ENCODE measurements at places on chromosomes 7 and 10.

- DNase-seq: no peak
Observed at GRCh38 chr7:96861-97260, 95.5 kb upstream of the FAM20C start.

DNA sequence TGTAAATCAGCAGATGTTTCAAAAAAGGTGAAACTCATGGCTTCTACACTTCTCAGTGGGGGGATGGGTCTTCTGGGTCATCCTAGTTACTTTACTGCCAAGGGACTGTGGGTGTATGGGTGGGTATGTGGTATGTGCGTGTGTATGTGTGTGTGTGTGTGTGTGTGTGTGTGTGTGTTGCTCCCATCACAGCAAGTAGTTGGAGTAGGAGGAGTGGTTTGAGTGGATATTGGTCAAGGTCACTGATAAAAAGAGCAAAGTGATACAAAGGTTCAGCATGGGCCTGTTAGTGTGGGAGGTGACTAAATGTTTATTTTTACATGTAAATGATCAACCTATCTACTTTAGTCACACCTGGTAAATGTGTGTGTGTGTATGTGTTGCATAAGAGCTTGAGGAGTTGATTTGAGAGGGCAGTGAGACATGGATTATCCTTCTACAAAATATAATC lies 11.8 kb upstream of the COBL start:
- no peak for DNase-seq

GRCh38 chr7:31049005-31049765 lies 2.9 kb upstream of the ADCYAP1R1 start:
- no peak for DNase-seq

GRCh38 chr7:7803715-7804178 lies 85.3 kb upstream of the RPA3 start:
- DNase-seq: no peak

DNA sequence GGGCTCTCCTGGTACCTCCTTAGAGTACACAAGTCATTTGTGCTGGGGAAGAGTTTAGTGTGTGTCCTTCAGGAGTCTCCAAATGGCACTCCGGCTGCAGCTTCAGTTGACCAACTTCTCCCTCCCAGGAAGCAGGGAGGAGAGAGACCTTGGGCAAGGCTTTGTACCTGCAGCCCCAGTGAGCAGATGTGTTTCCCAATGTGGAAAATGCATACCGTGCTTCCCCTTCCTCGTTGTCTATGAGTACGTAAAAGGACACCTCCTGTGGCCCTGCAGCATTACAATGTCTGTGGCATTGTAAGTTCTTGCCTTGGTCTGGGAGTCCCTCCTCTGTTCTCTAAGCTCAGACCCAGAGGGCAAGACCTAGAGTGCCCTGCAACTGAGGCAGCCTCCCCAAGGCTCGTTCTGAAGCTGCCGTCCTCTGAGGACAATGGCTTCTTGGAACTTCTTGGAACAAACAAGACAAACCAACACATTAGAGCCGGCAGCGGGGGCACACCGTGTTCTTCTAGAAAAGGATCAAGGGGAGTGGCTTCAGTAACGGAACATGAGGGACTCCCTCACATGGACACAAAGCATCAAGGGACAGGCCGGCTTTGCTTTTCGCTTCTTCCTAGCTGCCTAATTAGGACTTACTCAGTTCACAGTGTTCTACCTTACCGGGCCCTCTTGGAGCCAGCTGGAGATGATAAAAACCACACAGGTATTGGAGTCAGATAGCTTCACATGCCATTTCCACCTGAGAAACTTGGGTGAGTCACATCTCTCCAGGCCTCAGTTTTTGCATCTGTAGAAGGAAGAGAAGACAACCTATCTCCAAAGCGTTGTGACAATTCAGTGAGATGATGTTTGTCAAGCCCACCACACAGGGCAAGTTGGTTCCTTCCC lies 20.9 kb upstream of the PPA1 start:
- DNase-seq: no peak

- no peak for DNase-seq
Observed at GRCh38 chr10:17805330-17805729, 3.8 kb upstream of the MRC1 start.

GRCh38 chr7:51035716-51036115 lies 253.0 kb upstream of the GRB10 start:
- DNase-seq: no peak

- no peak for DNase-seq
Observed at GRCh38 chr7:40133561-40134427, 628 bp downstream of the MPLKIP start.

DNA sequence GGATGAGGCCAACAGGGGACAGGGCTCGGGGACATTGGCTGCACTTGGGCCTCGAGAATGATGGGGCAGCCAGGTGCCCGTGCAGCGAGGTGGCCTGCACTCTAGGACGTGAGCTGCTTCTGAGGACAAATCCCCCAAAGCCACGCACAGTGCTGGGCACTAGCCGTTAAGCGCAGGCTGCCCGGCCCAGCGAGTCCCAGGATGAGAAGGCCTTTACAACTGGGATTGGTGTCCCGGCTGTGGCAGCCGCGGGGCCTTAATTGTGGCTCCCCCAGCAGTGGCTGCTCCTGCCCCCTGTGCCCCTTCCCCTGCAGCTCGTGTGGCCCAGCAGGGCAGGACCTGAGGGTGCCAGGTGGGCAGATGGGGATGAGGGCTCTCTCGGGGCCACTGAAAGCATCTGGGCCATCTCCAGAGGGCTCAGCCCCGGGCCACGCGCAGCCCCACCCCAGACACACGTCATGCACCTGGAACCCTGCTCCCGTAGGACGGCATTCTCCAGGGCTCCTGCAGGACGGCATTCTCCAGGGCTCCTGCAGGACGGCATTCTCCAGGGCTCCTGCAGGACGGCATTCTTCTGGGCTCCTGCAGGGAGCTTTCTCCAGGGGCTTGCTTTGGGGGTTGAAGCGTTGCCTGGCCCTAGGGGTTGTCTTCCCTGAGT lies 6.6 kb downstream of the PWWP2B start:
- no peak for DNase-seq

GRCh38 chr10:67433276-67433675 lies 262.7 kb downstream of the CTNNA3 start:
- no peak for DNase-seq

- DNase-seq: no peak
Observed at GRCh38 chr7:158695726-158696452, 8.7 kb downstream of the NCAPG2 start.

GRCh38 chr7:12090757-12091221 lies 120.3 kb upstream of the TMEM106B start:
- no peak for DNase-seq

DNA sequence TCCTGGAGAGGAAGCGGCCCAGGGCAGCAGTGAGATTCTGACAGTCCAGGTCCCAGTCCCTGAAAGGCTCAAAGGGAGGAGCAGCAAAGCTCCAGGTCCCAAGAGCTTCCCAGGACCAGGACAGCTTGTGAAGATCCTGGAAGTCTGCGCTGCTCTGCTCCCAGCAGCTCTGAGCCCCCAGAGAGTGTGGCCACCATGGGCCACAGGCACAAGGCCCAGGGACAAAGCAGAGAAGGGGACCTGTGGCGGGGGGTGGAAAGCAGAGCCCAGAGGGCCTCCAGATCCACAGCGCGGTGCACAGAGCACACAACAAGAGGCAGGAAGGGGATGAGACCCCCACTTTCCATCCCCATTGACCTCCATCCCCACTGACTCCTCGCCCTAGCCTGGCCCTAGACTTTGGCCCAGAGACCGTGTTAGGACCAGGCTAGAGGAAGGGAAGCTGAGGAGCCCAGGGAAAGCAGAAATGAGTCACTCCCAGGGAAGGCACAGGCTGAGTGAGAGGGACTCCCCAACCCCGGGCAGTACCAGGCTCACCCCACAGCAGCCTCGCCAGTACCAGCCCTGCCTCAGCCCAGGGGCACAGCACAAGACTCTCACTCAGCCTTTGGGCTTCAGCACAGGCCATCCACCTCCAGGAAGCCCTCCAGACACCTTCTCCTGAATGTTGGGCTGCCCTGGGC lies 75.5 kb downstream of the GRID1 start:
- DNase-seq: no peak

GRCh38 chr7:126685018-126685573 lies 567.6 kb downstream of the GRM8 start:
- DNase-seq: no peak

- DNase-seq: no peak
Observed at GRCh38 chr7:28582226-28582625, 169.9 kb downstream of the CREB5 start.

GRCh38 chr10:72332423-72333111 lies 22.2 kb downstream of the DNAJB12 start:
- no peak for DNase-seq

DNA sequence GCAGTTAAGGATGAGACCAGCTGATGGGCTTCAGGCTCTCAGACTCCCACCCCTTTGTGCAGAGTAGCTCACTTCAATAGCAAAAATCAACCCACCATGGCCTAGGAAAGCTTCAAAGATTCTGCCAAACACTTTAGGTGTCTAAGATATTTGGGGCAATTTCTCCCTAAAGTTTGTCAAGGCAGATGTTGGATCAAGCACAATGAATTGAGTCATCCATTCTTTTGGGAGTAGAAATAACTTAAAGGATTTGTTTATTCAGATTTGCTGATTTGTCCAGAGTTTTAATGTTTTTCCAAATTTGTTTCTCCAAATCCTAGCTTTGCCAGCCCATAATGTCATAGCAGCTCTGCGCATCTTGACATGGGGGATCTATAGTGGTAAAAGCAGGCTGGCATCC lies 855.1 kb downstream of the LRMDA start:
- DNase-seq: no peak

- DNase-seq: no peak
Observed at GRCh38 chr7:82600531-82600930, 157.0 kb upstream of the CACNA2D1 start.

GRCh38 chr7:121369462-121369861 lies 26.6 kb downstream of the FAM3C start:
- DNase-seq: no peak

DNA sequence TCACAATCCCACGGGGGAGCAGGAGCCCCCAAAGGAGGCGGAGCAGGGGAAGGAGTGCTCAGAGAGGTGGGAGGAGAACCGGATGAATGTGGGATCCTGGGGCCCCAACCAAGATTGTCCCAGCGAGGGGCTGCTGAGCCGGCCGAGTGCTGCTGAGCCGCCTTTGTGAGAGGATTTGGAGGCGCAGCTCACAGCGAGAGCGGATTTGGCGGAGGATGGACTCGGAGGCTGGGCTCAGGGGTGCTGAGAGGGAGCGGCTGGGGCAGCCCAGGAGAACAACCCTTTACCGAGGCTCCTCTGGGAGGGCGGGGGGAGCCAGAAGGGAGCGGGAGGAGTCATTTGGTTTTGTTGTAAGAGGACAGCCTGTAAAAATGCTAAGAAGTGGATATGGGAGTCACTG lies 23.0 kb downstream of the GHRHR start:
- no peak for DNase-seq

DNA sequence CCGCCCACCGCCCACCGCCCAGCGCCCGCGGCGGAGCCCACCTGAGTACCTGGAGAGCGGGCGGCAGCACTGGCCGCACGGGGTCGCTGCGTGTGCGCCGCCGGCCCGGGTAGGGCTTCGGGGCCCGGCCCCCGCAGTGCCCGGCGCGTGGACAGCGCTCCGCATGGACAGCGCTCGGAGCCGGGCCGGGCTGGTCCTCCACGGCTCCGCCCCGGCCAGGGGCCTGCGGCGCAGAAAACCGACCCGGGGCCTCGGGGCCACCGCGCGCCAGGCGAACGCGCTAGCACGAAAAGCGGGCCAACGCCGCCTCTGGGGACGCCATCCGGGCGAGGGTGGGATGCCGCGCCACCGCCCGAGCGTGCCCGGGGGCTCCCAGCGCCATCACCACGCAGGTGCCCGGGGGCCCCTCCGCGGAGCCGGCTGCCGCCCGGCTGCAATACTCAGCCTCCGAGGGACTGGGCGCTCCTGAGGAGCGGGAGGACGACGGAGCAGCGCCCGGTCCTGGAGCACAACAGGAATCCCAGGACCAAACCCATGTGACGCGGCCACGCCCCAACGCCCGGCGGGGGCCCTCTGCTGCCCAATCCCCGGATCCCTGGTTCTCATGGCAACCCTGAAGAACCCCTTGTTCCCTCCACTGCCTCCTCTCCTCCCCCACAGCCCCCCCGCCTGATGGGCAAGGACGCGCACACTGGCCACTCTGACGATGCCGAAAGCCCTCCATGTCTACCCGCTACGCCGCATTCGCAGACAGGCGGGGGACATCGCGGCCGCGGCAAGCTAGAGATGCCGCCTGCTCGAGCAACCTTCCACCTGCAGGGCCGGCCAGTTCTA lies at the start of gene GRB10:
Gene GRB10 (minus strand): TSS at position 522 of the 834 bp plus-strand sequence. CDS start 50,574 bp downstream, outside the sequence.
- DNase-seq: no peak

DNA sequence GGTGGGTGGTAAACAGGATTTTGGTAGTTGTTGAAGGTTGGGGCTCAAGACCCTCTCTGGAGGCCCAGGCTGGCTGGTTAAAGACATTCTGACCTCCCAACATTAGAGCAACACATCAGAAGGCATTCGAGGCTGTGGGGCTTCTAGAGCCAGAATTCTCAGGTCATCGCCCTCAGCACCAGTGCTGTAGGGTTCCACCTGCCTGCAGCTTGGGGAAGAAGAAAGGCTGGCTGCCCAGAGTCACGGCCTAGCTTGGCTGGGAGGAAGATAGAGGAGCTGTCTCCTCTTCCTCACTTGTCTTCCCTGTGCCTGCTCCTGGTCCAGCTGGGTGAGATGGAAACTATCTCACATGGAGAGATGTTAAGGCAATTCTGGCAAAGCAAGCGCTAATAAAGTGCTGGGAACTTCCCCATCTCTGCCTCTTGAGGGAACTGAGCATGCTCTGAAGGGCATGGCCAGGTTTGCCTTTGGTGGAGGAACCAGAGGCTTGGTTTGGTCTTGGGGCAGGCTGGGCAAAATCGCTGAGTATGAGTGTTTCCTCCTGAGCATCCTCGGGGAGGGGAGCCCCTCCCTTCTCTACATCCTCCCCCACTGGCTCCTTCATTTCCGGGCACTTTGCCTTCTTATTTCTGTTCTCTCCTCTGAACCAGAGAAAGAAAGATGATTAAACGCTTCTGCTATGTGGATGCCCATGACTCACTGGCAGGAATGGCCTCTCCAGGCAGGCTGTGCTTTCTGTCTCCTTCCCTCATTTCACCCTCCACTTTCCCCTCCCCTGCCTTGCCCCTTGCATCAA lies 509.0 kb upstream of the PODXL start:
- DNase-seq: no peak

- DNase-seq: no peak
Observed at GRCh38 chr10:77667426-77668324, 30.1 kb upstream of the KCNMA1 start.

DNA sequence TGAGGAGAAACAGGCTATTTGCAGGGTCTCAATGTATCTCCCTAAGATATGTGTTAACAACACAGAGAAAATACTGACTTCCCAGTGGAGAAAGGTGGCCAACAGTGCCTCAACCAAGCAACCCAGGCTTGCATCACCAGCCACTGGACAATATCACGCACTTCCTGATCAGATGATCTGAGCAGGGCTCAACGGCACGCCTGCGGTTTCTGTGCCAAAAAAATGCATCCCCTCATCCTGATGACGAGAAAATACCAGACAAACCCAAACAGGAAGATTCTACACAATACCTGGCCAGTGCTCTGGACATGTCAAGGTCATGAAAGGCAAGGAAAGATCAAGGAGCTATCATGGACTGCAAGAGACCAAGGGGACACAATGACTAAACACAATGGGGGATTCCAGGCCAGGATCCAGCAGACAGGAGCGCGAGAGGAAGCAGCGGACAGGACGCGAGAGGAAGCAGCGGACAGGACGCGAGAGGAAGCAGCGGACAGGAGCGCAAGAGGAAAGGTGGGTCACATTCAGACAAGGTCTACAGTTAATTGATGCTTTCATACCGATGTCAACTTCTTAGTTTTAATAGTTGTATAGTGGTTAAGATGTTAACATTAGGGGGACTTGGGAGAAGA lies 51.1 kb downstream of the GNA12 start:
- DNase-seq: no peak

All from T-helper 2 cell treated with Interferon-gamma antibody and Interleukin-4, amounts not matched to agents 5 μg/mL and 100 μg/mL, for 36 hours (primary cell).